GM12865 (cell line): ENCODE measurements at places on chromosomes 6 and 20.

GRCh38 chr6:2135401-2135800 is 110.0 kb downstream of the GMDS start:
- no peak for DNase-seq

GRCh38 chr20:44104798-44105517 is 82.0 kb downstream of the JPH2 start:
- DNase-seq, result no peak

DNA sequence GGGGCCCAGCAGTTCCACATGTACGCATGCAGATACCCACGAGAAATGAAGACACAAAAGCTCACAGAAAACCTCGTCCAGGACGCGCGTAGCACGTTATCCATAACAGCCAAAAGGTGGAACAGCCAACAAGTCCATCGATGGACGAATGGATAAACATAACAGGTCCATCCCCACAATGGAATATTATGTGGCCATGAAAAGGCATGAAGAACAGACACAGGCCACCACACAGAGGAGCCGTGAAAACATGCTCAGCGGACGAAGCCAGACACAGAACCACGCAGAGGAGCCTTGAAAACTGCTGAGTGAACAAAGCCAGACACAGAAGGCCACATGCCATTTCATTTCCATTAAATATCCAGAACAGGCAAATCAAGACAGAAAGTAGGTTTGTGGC is 38.0 kb downstream of the SLC2A4RG start:
- DNase-seq, result no peak

DNA sequence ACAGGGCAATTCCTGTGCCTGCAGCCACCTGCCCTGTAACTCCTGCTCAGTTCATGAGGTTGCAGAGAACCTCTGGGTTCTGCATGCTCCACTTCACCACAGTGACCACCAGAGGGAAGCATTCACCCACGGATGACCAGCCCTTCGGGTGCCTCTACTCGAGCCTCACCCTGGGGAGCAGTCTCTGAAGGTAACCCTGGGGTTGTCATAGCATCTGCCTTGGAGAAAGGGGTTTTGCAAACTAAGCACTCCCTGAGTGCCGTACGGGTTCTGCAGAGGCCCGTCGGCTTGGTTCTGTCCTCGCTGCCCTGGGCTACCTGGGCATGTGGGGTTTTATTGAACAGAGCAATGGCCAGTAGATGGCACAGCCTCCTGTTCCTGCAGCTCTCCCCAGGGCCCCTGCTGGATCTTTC is 10.2 kb upstream of the CST5 start:
- peak; percentile 53 for DNase-seq

DNA sequence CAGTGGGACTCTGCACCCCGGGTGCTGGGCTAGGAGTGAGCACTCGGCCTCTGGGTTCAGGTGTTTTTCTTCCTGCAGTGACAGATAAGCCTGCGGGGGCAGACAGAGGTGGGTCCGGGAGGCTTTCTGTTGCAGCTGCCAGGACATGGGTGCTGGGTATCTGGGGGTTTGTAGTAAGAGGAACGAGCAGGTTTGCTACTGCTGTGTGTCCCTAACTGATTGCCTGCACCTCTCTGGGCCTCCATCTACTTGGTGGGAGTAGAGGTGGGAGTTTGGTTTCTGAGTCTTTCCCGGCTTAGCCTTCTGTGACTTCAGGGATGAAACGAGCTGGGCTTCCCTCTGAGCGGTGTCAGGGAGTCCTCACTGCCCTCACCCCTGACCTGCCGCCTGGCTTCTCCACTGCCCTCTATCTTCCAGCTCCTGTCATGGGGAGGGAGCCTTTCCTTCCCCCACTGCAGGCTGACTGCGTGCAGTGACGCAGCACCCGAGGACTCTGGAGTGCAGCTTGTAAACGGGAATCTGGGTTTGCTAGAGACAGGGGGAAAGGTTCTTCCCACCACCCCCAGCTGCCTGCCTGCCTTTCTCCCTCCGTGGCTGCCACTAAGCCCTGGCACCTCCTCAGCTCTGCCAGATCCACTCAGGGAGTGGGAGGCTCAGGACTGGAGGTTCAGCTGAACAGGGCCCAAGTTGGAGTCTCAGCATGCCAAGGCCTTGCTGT is 6.7 kb downstream of the DLGAP4 start:
- DNase-seq, result no peak

GRCh38 chr6:45655745-45656476 is 278.2 kb upstream of the SUPT3H start:
- DNase-seq, result no peak

GRCh38 chr6:160254467-160255312 is 3.9 kb downstream of the SLC22A2 start:
- no peak for DNase-seq
